NB4 (cell line): ENCODE measurements at places on chromosomes 2 and 18.

GRCh38 chr2:40434731-40435271 is 17.1 kb downstream of the SLC8A1 start:
- DNase-seq: no peak

- no peak for DNase-seq
These were observed 12.5 kb upstream of the LBH start for GRCh38 chr2:30218814-30219213.

DNA sequence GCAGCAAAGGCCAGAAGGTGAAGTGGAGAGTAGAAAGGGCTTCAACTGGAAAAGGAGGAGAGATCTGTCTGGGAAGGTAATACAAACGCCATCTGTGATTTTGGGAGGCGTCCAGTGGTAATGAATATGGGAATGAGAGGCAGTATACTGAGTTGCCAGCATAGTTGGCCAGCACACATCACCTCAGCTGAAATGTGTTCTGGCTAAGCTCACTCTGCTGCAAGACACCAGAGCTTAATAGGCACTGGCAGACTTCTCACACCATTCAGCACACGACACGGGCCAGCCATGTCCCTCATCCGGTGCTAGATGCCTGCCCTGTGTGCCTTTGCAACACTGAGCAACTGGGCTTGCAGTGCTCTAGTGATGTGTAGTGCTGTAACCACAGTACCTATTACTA is 277.1 kb downstream of the PIEZO2 start:
- no peak for DNase-seq

GRCh38 chr18:11663439-11664029 is 25.5 kb upstream of the GNAL start:
- no peak for DNase-seq

GRCh38 chr18:32157580-32157979 is 32.3 kb upstream of the MEP1B start:
- no peak for DNase-seq

- no peak for DNase-seq
These were observed 756.0 kb upstream of the LRATD1 start for GRCh38 chr2:13876491-13877037.

DNA sequence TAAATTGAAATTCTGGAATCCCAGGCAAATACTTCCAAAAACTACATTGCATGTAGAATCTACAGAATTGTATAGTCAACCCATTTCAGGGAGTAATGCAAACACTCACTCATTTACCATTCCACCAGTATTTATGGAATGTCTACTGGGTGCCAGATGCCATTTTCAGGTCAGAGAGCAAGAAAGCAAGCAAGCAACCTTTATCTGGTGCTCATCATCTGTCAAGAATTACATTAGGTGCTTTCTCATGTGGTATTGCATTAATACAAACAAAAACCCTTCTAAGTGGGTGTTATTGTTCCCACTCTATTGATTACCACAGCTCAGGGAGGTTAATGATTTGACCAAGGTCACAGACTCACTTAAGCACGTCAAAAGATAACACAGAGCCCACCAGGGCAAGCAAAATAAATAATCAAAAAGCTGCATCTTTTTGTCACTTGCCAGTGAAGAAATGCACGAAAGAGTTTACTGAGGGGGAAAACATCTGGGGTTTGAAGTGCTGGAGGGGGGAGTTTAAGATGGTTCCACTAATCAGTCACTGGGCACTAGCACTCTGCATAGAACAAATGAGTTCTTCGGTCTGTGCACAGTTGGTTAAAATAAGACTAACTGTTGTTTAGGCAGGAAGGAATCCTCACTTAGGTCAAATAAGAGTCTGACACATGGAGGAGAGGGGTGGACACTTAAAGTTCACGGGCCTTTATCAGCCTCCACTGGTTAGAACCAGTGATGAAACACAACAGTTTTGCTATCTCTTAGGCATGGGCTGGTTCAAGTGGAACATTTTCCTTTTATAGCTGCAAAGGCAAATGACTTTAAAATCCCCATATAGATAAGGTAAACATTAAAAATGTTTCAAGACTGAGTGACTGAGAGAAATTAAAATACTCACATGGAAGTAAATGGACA is 208.8 kb downstream of the CDH2 start:
- no peak for DNase-seq

DNA sequence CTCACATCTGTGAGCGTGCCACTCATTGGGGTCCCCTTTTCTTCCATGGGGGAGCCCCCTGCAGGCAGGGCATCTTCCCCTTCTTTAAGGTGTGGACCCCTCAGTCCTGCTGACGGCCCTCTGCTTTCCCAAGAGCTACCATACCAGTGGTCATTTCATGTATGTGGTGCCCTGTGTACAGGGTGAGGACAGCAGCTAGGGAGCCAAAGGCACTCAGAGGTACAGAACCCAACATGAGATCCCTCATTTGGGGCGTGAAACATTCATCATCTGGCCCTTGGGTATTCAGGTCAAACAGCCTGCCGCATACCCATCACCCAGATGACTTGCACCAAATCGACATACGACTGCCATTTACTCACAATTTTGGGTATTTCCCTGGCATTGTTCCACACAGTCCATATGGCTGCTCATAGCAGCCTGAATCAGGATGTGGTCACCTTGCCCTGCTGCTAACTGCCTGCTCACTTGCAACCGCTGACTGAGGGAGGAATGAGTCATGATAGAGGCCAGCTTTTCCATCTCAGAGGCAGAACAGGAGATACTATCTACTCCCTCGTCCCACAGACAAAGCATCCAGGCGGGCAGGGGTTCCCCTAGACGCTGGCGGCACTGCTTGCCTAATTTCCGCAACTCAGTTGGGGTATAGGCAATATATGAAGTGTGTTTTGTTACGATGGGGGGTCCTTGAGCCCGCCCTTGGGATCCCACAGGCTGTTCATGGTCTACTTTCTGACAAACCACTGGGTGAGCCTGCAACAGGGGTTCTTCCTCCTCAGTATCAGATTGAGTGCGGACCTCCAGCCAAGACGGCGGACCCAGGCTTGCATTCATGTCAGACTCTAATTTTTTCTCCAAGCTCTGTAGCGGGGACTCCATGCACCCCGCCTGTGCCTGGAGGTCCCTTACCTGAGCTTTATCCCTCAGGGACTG is 228.6 kb downstream of the SATB2 start:
- peak; percentile 99 for DNase-seq
